ENCODE measurements at places on chromosomes 1 and 21.

- H3K4me3 ChIP-seq = no peak overlapping the region
- no peak overlapping the region for H3K27ac ChIP-seq
- DNase-seq = no peak
- H3K36me3 ChIP-seq = no peaks in the 10 kb centered on the region
- peaks cover 4% of the 10 kb centered on the region for H3K4me1 ChIP-seq
Observed at GRCh38 chr1:24769656-24770651, 24.7 kb downstream of the CLIC4 start.

DNA sequence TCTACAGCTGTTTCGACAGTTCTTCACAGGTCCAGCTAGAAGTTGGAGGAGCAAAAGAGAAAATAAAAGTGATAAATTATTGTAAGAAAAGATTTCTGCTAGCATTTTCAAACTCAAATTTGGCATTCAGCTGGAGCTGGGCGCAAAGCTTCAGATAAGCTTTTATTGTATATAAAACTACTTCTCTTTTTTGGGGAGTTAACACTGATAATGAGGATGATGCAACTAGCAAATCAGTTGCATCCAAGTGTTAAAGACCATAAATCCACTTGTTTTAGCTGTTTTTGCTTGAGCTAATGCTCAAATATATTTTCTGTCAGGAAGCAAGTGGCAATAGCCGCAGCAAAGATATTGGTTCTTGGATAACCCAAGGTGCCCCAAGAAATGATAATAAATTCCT lies 127.1 kb upstream of the PKN2 start:
- no peak overlapping the region for H3K27ac ChIP-seq
- no peaks in the 10 kb centered on the region for H3K4me1 ChIP-seq
- no peak for DNase-seq
- H3K27me3 ChIP-seq = no peaks in the 10 kb centered on the region

DNA sequence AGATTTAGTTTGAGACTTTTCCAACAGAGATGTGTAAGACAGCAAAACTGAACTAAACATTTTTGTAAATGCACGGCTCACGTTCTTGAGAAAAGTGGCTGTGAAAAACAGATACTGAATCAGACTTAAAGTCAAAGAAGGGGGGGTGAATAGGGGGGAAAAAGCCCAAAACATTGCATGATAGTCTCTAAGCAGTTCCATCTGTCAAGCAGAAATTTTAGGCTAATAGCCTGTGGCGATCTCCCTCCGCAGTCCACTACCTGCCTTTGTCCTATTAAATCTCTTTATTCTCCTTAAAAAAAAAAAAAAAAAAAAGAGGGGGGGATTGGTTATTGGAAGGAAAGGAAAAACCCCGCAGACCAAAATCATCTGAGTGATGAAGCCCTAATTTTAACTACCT lies 217.6 kb upstream of the NFIA start:
- H3K36me3 ChIP-seq = no peaks in the 10 kb centered on the region
- H3K4me3 ChIP-seq = no peak overlapping the region
- DNase-seq = no peak
- no peaks in the 10 kb centered on the region for H3K4me1 ChIP-seq
- peaks cover 7% of the 10 kb centered on the region for H3K27me3 ChIP-seq
- H3K27ac ChIP-seq = no peak overlapping the region

DNA sequence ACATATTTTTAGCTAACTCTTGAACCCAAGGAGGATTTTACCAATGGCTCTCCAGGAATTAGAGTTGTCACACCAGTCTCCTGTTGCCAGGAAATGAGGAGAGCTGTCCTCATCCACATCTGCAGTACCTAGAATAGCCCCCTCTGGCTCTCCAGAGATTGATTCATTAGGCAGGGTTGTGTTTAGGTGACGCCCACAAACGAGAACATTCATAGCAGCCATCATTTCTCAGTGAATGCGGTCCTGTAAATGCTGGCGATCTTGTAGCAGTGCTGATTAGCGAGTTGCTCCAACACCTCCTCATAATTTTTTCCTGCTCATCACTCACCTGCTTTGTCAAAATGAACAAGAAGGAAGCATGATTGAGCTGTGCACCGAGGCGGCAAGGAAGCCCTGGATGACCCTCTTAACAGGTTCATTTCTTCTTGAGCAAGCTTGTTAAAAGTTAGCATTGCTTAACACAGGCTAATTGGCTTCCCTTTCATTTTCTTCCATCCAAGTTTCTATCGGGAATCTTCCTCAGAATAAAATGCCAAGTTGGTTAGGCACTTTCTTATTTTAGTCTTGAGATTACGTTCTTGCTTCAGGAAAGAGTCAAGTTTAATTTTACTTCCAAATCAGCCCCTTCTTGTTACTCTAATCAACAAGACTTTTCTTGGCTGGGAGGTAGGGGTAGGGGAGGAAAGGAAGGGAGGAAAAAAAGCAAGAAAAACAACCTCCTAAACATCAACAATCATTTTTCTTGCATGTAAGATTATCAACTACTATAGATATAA lies 16.5 kb upstream of the KLHDC8A start:
- no peak overlapping the region for H3K27ac ChIP-seq
- H3K4me3 ChIP-seq = no peak overlapping the region
- H3K36me3 ChIP-seq = no peaks in the 10 kb centered on the region
- peaks cover 14% of the 10 kb centered on the region for H3K27me3 ChIP-seq
- H3K4me1 ChIP-seq = peaks cover 2% of the 10 kb centered on the region

GRCh38 chr21:41764558-41765419 lies 2.1 kb downstream of the RIPK4 start:
- H3K27ac ChIP-seq = no peak overlapping the region
- no peak for DNase-seq
- H3K36me3 ChIP-seq = no peaks in the 10 kb centered on the region
- peaks cover 26% of the 10 kb centered on the region for H3K4me1 ChIP-seq
- peaks cover 15% of the 10 kb centered on the region for H3K27me3 ChIP-seq

DNA sequence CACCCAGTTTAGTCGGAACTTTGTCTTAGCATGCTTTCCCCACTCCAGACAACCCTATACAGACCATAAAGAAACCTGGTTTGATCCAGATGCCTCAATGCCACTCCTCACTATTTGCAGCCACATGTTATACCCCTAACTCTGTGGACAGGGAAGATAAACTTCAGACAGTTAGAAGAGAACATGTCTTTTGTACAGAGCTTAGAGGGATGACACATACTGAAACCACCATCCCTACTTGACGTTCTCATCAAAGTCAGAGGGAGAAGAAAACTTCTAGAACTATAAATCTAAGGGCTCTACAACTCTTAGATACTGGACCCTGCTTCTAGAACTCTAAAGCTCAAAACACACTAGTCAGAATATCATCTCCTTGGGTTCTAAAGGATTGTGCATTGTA lies 3.7 kb downstream of the SYT6 start:
- no peak for DNase-seq
- H3K4me3 ChIP-seq = no peak overlapping the region
- peaks cover 30% of the 10 kb centered on the region for H3K4me1 ChIP-seq
- no peak overlapping the region for H3K27ac ChIP-seq

DNA sequence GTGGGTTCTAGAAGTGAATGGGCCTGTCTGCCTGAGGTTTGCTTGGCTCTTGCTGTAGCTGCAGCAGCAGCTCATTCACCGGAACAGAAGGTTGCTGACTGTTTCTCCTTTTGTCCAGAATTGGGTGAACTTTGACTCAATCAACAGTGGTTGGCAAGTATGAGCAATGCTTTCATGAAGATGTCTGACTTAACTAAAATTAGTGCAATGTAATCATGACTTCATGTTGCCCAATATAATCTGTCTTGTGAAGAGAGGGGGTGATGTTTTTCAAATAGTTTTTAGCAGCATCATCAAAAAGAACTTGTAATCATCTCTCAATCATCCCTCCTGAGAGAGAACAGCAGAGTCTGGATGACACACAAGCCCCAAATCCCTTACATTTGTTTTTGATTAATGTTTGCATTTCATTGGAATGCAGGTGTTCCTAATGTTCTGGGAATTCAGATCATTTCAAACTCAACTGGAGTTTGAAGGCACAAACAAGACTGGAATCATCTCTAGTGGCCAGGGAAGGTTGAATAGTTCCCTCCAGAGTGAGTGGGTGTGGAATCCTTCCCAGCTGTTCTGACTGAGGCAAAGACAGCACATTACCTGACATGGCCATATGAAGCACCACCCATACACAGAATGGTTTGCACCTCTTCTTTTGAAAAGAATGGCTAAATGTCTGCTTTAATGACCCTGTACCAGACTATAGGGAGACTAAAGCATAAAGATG lies 82.9 kb downstream of the HLX start:
- H3K27me3 ChIP-seq = no peaks in the 10 kb centered on the region
- DNase-seq = no peak
- H3K27ac ChIP-seq = no peak overlapping the region
- no peak overlapping the region for H3K4me3 ChIP-seq

DNA sequence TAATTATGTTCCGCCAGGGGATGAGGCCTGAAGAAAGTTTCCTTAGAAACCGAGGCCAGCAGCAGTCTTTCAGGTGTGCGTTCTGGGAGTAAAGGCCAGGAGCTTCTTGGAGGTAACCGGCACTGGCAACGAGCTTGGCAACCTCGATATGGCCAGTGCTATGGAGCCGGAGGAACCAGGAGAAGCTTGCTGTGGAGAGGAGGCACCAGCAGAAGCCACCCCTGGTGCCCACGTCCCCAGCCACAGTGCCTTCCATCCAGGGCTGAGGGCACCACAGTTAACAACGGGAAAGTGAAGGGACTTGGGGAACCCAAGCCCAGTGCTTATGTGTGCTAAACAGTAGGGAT lies 41.5 kb upstream of the LIN9 start:
- DNase-seq = no peak
- no peaks in the 10 kb centered on the region for H3K4me1 ChIP-seq
- H3K27ac ChIP-seq = no peak overlapping the region

- peak; percentile 37 for DNase-seq
- H3K27ac ChIP-seq = no peak overlapping the region
- H3K36me3 ChIP-seq = peaks cover under 1% of the 10 kb centered on the region
- peaks cover 14% of the 10 kb centered on the region for H3K4me1 ChIP-seq
Observed at GRCh38 chr1:39490596-39491145, 765 bp upstream of the BMP8A start.

DNA sequence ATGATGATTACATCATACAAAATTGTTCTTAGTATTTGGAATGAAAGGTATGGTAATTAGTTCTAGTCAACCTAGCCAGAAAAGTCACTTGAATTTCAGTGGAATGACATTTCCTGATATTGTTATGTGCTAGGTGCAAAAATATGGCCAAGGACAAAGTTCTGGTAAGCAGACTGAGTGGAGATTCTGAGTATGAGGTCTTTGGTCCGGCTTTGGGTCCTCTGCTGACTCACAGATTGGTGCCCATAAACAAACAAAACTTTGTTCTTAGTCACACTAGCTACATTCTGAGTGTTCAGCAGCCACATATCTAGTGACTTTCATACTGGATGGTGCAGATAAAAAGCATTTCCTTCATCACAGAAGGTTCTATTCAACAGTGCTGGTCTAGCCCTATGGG lies 206.1 kb downstream of the ZNF648 start:
- no peak overlapping the region for H3K4me3 ChIP-seq
- no peaks in the 10 kb centered on the region for H3K36me3 ChIP-seq
- no peaks in the 10 kb centered on the region for H3K27me3 ChIP-seq
- no peaks in the 10 kb centered on the region for H3K4me1 ChIP-seq
- H3K27ac ChIP-seq = no peak overlapping the region

GRCh38 chr1:201648066-201648906 lies 109.4 kb downstream of the NAV1 start:
- no peak for DNase-seq
- no peak overlapping the region for H3K27ac ChIP-seq
- no peak overlapping the region for H3K4me3 ChIP-seq
- no peaks in the 10 kb centered on the region for H3K36me3 ChIP-seq
- peaks cover 11% of the 10 kb centered on the region for H3K4me1 ChIP-seq
- H3K27me3 ChIP-seq = no peaks in the 10 kb centered on the region

DNA sequence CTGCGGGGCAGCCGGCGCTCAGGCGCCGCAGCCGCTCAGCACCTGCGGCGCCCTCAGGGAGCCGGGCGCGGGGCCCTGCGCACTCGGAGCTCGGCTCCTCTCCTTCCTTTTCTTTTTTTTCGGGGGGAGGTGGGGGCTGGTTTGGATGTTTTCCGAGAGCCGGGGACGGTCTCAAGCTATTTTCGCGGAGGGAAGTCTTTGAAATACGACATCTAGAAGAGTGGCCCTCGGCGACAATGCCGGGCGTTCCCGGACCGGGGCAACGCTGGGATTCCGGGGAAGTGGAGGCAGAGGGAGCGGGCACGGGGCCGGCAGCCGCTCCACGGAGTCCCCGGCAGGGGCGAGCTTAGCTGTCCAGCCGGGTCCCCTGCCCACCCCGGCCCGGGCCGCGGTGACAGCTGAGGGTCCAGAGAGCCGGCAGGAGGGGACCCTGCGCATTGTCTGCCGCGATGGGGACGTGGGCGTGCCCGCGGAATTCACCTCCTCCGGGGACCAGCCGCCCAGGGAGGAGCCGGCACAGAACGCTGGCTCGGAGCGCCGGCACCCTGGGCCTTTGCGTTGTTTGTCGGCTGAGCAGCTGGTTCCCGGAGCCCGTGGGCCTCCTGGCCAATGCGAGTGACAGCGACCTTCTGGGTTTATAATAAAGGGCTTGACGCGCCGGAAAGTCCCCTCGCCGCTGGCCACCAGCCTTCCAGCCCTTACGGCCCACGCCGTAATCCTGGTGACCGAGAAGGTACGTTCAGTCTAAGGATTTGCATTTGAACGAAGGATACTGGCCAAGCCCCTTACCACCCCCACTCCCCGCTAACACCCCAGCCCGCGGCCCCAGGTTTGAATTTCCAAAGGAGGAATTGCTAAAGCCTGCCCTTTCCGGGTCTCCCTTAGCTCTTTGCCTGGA lies 582 bp downstream of the SLC37A1 start:
- peaks cover 4% of the 10 kb centered on the region for H3K36me3 ChIP-seq
- H3K27me3 ChIP-seq = no peaks in the 10 kb centered on the region
- H3K4me1 ChIP-seq = peaks cover 3% of the 10 kb centered on the region
- peak; percentile 47 for DNase-seq

- no peak overlapping the region for H3K27ac ChIP-seq
- H3K36me3 ChIP-seq = no peaks in the 10 kb centered on the region
- H3K27me3 ChIP-seq = peaks cover 60% of the 10 kb centered on the region
- H3K4me3 ChIP-seq = no peak overlapping the region
Observed at GRCh38 chr1:202649553-202650392, 60.5 kb downstream of the SYT2 start.

GRCh38 chr21:44525391-44526095 lies 14.5 kb downstream of the KRTAP10-1 start:
- no peaks in the 10 kb centered on the region for H3K36me3 ChIP-seq
- H3K4me3 ChIP-seq = no peak overlapping the region
- H3K4me1 ChIP-seq = no peaks in the 10 kb centered on the region
- no peaks in the 10 kb centered on the region for H3K27me3 ChIP-seq

GRCh38 chr21:43937051-43937832 lies 72.2 kb downstream of the AGPAT3 start:
- peaks cover 20% of the 10 kb centered on the region for H3K4me1 ChIP-seq
- H3K4me3 ChIP-seq = no peak overlapping the region
- peaks cover 24% of the 10 kb centered on the region for H3K36me3 ChIP-seq
- H3K27ac ChIP-seq = no peak overlapping the region
- no peak for DNase-seq

- no peak for DNase-seq
- H3K27ac ChIP-seq = no peak overlapping the region
- H3K27me3 ChIP-seq = no peaks in the 10 kb centered on the region
- peaks cover 15% of the 10 kb centered on the region for H3K4me1 ChIP-seq
- H3K36me3 ChIP-seq = no peaks in the 10 kb centered on the region
Observed at GRCh38 chr1:1373051-1373814, 1.8 kb downstream of the AURKAIP1 start.

- no peaks in the 10 kb centered on the region for H3K4me1 ChIP-seq
- H3K36me3 ChIP-seq = no peaks in the 10 kb centered on the region
- no peak overlapping the region for H3K27ac ChIP-seq
- no peak overlapping the region for H3K4me3 ChIP-seq
- H3K27me3 ChIP-seq = peaks cover 2% of the 10 kb centered on the region
Observed at GRCh38 chr1:28288487-28288886, 29.2 kb downstream of the SESN2 start.
